ENCODE measurements at places on chromosomes 16 and 17.

DNA sequence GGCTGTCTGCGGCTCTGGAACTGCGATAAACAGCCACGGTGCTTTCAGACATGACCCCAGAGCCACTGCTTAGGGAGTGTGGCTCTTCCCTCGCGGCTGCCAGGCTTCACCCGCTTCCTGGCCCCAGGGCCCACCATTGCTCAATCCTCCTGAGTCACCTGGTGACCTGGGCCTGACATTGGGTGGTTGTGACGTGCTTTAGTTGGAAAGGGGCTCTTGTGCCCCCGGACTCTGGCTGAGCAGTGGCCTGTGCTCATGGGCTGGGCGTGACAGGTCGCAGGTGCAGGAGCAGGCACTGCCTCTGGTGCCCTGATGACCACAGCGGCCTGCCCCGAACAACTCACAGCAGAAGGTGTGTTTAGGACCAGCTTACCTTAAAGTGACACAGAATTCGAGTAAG is 8.6 kb upstream of the NUDT16L1 start:
- DNase-seq: no peak

GRCh38 chr16:56174411-56174810 is 16.9 kb upstream of the GNAO1 start:
- DNase-seq: no peak

GRCh38 chr16:73265124-73265837 is 217.4 kb upstream of the ZFHX3 start:
- no peak for DNase-seq

DNA sequence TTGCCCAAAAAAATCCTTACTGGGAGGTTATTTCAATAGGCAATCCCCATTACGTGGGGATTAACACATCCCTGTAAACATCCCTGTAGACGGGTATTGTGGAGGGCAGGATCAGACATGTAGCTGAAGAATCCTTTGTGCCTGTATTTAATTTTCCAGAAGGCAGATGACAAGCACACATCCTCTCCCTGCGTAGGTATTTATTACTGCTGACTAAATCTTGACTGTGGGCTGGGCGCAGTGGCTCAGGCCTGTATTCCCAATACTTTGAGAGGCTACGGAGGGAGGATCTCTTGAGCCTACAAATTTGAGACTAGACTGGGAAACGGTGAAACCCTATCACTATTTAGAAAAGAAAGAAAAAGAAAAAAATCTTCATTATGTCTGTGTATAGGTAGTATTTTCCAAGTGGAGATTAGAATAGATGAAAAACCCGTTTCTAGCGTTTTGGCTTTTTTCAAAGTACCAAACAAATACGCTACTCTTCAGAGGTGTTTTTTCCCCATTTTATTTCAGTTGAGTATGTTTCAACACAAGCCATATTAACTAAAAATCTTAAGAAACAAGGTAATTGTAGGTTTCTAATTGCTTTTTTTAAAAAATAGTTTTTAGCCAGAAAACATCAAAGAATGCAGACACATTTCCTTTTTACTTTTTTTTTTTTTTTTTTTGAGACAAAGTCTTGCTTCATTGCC is 1.5 kb upstream of the MARF1 start:
- DNase-seq: no peak
